Tibial nerve (tissue), 4 donors: ENCODE measurements at places on chromosomes 3 and 15.

- no peak for DNase-seq
Observed at GRCh38 chr15:81548365-81549130, 174.5 kb upstream of the TMC3 start.

DNA sequence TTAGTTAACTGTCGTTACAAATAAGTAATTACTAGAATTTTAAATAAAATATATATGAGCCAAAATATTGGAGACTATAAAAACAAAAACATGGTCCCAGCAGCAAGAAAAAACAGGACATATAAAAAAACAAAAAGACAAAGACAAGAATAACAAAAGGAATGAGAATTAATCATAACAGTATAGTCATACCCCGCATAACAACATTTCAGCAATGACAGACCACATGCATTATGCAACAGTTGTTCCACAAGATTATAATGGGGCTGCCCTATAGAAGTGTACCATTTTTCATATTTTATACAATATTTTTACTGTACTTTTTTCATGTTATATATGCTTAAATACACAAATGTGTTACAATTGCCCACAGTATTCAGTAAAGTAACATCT lies 5.6 kb downstream of the HLTF start:
- no peak for DNase-seq

- no peak for DNase-seq
Observed at GRCh38 chr15:26771168-26771567, 1.7 kb downstream of the GABRB3 start.

DNA sequence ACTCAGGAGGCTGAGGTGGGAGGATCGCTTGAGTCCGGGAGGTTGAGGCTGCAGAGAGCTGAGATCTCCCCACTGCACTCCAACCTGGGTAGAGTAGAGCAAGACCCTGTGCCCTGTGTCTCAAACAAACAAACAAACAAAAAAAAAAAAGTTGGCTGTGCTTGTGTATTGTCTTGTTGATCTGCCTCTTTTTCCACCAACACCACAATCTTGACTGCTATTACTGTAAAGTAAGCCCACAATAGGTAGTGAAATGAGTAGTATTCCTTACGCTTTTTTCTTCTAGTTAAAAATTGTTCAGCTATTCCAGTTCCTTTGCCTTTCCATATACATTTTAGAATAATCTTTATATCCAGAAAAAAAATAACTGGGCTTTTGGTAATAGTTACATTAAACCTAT lies 35.5 kb downstream of the PTH1R start:
- DNase-seq = no peak

DNA sequence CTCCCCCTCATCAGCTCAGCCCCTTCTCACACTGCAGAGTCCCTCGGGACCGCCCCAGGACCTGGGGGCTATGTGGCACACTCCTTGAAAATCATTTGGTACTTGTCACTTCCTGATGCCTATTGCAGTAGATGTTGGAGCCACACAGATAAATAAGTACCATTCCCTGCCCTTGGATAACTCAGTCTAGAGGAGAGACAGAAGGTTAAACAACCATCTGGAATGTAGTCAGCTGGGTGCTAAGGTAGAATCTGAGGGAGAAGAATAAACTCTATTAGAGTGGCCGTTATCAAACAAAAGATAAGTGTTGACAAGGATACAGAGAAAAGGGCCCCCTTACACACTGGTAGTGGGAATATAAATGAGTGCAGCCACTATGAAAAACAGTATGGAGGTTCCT lies 112.3 kb upstream of the NR2E3 start:
- DNase-seq = no peak

DNA sequence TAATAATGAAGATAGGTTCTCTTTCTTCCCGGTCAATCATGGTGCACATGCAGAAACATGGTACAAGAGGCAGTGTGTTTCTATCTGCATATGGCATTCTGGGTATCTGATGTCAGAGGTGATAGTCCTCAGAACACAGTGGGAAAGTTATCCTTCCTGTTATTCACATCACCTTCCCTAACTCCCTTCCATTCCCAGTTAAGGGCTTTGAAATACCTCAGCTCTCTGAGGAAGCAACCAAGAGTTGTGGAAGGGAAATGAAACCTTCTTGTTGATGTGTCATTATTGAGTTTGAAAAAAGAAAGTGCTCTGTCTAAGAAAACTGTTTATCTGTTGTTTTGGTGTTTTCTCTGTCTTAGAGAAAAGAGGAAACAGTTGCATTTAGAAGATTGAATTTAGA lies 21.9 kb upstream of the P2RY13 start:
- no peak for DNase-seq

- no peak for DNase-seq
Observed at GRCh38 chr3:188584958-188585689, 431.2 kb downstream of the LPP start.

GRCh38 chr15:36688310-36689011 lies 109.0 kb downstream of the CDIN1 start:
- DNase-seq = no peak

- no peak for DNase-seq
Observed at GRCh38 chr3:14319654-14320182, 82.7 kb upstream of the SLC6A6 start.

GRCh38 chr15:74396445-74397238 lies 29.2 kb upstream of the CYP11A1 start:
- DNase-seq = no peak

DNA sequence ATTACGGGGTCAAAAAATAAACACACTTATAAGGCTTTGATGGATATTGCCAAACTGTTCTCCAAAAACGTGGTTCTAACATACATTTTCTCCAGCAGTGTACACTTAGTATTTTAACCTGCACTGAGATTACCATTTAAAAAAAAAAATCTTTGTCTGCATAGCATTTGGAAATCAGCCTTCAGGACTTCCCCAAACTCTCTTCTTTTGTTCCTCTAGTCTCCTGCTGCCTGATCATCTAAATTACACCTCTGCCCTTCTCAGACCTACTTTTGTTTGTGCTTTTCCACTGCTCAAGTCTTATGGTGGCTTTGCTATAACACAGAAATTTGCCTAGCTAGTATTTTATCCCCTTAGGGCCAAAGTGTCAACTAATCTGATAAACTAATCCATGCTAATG lies 3.8 kb downstream of the NCEH1 start:
- no peak for DNase-seq

DNA sequence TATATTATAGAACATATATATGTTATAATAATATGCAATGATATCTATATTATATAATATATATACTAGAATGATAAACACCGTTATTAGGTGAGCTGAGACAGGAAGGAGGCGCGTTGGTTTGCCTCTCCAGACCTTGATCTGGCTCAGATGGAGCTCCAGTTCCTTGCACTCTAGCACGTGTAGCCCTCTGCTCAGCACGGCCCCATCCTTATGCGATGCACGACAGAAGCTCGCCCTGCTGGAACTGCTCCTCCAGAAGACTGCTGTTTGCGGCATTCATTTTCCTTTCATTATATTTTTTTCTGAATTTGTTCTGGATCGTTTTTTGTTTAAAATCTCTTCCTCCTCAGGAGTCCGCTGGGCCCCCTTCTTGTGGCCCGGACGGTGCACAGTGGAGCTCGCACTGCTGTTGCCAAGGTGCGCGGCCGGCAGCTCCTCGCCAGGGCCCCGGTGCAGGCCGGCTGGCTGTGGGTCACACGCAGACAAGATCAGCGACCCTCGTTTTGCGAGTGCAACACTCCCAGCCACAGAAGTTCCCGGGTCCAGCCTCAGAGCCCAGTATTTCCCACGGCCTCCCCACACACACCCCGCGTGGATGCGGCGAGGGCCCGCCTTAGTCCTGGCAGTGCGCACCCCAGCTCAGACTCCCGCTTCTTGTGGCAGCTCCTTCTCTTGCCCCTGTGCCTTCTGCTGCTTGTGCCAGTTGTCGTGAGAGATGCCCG lies 112.2 kb downstream of the CHL1 start:
- no peak for DNase-seq

- DNase-seq = no peak
Observed at GRCh38 chr15:74808078-74808839, 4.4 kb upstream of the LMAN1L start.

- DNase-seq = no peak
Observed at GRCh38 chr3:29771602-29772001, 490.7 kb downstream of the RBMS3 start.
